CD4-positive, alpha-beta memory T cell (primary cell): ENCODE measurements at places on chromosomes 1 and 21. TPM values are rescaled to one million over a fixed set of nuclear protein-coding genes. Genes with fewer than 3 reads are reported as not detected.

- H3K36me3 ChIP-seq: peaks cover 31% of the 10 kb centered on the region
- H3K4me1 ChIP-seq: peaks cover 76% of the 10 kb centered on the region
- no peaks in the 10 kb centered on the region for H3K27me3 ChIP-seq
- H3K4me3 ChIP-seq: no peak overlapping the region
Measured at GRCh38 chr1:25566730-25567341, 23.4 kb downstream of the LDLRAP1 start.

DNA sequence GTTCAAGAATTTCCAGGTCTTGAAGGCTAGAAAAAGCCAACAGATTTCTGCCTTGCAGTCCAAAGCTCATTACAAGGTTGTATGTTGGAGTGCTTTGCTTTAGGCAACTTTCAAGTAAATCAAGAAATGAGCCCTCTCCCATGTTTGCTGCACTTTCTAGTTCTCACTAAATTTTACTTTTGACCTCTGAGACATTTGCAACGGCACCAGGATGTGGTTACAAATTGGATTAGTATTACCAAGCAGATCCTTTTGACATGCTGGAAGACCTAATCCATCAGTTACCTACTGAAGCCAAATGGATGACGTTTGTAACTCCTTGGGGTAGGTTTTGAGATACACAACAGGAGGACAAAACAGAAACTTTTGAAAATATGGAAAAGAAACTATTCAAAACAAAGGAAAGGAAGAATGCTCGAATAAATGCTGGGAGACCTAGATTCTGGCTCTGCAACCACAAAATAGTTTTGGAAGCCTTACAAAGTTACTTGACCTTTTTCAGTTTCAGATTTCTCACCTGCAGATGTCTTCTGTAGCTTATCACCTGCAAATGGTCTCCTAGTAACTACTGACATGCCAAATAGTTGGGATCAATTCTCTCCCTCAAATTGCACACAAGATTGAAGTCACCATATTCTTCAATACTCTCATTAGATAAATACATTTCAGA lies 251.7 kb upstream of the ADGRL2 start:
- DNase-seq: no peak
- H3K27ac ChIP-seq: no peak overlapping the region
- H3K27me3 ChIP-seq: no peaks in the 10 kb centered on the region
- H3K4me1 ChIP-seq: no peaks in the 10 kb centered on the region
- no peak overlapping the region for H3K4me3 ChIP-seq

DNA sequence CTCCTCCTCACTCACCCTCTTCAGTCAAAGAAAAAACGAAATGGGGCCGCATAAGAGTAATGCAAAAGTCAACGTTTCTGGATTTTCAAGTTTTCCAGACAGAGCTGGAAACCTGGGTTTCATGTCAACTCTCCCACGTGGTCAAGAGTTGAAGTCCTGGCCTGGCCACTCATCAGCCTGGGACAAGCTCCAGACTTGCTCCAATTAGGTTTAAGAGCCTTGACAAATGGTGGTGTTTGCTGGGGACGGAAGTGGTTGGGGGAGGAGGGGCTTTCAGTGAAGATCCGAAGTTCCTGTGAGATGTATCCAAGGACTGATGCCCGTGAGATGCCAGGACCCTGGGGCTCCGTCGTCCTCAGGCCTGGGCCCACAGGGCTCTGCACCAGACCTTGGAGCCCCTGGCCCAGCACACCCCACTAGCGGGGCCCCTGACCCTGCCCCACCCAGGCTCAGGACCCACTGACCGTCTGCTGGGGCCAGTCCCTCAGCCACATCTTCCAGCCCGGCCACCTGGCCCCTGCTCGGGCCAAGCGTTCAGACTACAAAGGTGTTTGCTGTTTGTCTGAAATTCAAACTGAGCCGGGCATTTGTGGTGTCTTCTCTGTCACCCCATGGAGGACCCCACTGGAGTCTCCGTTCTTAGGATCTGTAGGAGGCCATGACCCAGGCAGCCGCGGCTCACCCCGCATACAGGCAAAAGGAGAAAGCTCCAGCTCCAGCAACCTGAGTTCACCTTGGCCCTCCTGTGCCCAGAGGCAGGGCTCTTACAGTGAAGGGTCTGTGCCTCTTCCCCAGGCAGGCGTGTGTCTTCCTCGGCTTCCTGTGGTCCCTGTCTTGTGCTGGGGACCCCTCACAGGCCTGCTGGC lies 53.3 kb downstream of the SIK1 start:
- H3K36me3 ChIP-seq: no peaks in the 10 kb centered on the region
- H3K27ac ChIP-seq: no peak overlapping the region
- no peak overlapping the region for H3K4me3 ChIP-seq
- DNase-seq: no peak
- no peaks in the 10 kb centered on the region for H3K27me3 ChIP-seq

- no peak overlapping the region for H3K4me3 ChIP-seq
- peaks cover 7% of the 10 kb centered on the region for H3K4me1 ChIP-seq
- DNase-seq: no peak
- no peaks in the 10 kb centered on the region for H3K36me3 ChIP-seq
- H3K27ac ChIP-seq: no peak overlapping the region
Measured at GRCh38 chr1:212628046-212628445, 19.5 kb downstream of the ATF3 start.

GRCh38 chr1:164423136-164423535 lies 135.8 kb upstream of the PBX1 start:
- no peak overlapping the region for H3K4me3 ChIP-seq
- DNase-seq: no peak
- no peak overlapping the region for H3K27ac ChIP-seq

DNA sequence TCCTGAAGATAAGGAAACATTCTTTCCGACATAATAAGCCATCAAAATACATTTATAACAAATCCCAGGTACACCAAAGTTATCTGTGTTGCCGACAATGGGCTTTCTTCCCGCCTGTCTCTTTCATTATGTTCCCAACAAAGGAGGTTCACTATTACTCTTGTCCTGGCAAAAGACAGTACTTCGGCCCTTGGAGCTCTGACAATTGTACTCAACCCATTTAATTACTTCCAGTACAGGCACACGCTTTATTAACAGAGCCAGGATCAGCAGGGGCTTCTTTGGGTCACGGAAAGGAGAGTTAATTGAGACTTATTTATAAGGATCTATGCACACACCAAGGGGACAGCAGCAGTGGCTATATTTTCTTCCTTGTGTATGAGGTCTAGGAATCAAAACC lies 46.6 kb upstream of the DUSP10 start:
- no peaks in the 10 kb centered on the region for H3K27me3 ChIP-seq
- H3K36me3 ChIP-seq: no peaks in the 10 kb centered on the region
- H3K27ac ChIP-seq: no peak overlapping the region
- no peak for DNase-seq
- peaks cover 13% of the 10 kb centered on the region for H3K4me1 ChIP-seq
- no peak overlapping the region for H3K4me3 ChIP-seq

- DNase-seq: peak; percentile 60
- no peak within 1 kb of the TSS for H3K27ac ChIP-seq
- no peaks in the 10 kb centered on the region for H3K36me3 ChIP-seq
- H3K4me3 ChIP-seq: peak within 1 kb of the TSS; percentile 45
- peaks cover 13% of the 10 kb centered on the region for H3K4me1 ChIP-seq
Measured at GRCh38 chr1:26993237-26994019, at the start of gene TRNP1. Gene TRNP1 (plus strand): TSS chr1:26993692. CDS start chr1:26993787, 95 bp downstream.

The SPRR2G gene
- not detected for total RNA-seq
